NCI-H1417 treated with DMSO at 0.1 percent for 48 hours (cell line): ENCODE measurements at places on chromosomes 7 and 10.
A peak's percentile ranks its signal among the peaks of the same experiment; 100 is the strongest.

DNA sequence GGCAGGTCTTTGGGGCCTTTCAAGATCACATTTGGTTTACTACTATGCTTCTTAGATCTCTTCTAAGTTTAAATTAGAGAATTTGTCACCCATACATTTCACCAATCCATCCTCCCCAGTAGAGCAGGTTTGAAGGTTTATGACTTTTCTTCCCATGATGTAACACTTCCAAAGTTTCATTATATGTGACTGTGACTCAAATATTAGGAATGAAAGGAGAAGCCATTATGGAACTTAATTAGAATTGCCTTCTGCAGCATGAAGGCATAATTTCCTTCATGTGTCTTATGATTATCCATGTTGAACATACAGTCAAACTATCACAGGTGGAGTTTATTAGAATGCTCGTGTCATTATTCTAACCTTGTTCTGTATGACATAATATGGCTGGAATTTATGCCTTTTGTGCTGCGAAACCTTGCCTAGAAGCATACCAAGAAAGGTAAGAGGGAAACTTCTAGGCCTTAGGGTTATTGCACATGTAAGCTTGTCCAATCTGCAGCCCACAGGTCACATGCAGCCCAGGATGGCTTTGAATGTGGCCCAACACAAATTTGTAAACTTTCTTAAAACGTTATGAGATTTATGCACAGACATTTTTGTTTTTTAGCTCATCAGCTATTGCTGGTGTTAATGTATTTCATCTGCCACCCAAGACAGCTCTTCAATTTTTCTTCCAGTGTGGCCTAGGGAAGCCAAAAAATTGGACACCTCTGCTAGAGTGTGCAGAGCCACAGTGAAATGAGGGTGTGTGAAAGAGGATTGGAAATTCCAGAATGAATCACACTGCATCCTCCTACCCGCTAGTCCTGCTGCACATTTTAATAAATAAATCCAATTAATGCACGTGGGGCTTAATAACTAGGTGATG is 133.6 kb downstream of the TMEM26 start:
- no peak for DNase-seq

DNA sequence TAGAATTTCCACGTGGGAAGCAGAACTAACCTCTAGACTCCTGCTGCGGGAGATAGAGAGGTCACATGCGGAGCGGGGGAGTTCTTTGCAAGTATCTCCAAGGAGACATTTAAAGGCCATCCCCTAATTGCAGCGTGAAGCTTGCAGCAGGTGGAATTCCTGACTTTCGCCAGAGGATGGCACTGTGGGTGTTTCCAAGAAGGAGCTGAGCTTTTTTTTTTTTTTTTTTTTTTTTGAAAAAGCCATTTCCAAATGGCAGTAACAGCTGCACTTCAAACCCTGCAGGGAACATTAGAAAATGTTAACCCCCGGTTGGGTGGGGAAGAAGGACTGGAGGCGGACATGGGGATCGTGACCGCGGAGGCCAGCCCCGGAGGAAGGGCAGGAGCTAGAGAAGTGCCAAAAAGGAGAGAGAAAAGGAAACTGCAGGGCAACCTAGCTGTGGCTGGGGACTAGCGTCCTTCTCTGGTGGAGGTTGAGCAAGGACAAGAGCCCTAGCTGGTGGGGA is 487.7 kb downstream of the TYW1 start:
- no peak for DNase-seq

- DNase-seq, result no peak
These were observed 163.2 kb downstream of the ADAM12 start for GRCh38 chr10:126224967-126225671.

- no peak for DNase-seq
These were observed 40.0 kb upstream of the NPFFR1 start for GRCh38 chr10:70323697-70324338.

DNA sequence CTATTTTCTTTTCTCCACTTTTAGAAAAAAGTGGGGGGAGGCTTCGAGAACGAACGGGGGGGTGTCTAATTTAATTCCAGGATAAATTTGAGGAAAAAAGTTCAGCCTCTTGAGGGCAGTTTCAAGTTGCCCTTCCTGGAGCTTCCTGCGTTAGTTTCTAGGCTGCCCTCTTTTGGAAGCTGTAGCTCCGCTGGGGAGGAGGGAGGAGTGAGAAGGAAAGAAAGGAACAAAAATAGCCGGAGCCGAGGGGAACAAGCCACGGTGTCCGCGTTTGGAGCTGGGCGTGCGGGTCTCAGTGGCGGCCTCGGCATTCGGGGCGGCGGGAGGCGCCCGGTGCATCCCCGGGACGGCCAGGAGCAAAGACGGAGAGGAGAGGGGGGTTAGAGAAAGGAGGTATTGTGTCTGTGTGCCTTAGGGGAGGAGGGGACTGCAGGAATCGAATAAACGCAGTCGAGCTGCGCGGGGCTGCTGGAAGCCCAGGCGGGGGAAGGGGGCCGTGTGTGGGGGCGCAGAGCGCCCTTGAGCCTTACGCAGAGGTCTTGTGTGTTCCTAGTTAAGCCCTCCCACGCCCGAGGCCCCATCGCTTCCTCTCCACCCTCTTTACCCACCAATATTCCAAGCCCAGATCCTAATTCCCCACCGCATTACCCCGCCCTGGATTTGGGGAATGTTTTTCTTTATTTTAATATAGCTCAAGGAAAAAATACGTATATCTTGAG is 2.0 kb upstream of the TNRC18 start:
- peak; percentile 87 for DNase-seq

DNA sequence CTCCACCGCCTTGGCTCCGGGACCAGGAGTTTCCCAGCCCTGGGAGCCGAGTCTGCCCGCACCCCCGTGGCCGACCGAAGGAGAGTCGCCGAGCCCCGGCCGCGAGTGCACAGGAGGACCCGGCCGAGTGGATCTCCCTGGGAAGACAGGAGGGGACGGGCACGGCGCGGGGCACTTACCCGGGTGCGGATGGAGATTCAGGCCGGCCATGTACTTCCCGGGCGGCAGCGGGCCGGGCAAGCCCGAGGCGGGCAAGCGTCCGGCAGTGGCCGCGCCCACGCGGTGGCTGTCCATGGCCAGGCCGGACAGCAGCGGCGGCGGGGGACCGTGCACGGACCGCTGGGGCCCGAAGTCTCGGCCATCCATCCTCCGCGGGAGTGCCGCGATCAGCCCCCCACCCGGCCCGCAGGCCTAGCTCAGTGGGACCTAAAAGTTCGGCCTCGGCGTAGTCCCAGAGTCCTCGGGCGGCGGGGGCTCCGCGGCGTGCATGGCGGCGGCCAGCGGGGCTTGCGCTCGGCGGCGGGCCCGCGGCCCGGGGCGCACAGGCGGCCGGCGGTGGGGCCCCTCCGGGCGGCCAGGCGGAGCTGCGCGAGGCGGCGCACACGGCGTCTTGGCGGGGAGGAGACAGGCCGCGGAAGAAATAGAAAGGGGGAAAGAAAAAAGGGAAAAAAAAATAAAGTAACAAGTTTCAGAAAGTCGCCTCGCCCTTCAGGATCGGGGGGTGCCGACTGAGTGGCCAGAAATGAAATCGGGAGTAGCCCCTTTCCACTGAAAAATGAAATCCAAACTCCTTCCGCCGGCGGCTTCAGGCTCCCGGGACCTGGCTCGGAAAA is 2.5 kb downstream of the TNRC18 start:
- no peak for DNase-seq

DNA sequence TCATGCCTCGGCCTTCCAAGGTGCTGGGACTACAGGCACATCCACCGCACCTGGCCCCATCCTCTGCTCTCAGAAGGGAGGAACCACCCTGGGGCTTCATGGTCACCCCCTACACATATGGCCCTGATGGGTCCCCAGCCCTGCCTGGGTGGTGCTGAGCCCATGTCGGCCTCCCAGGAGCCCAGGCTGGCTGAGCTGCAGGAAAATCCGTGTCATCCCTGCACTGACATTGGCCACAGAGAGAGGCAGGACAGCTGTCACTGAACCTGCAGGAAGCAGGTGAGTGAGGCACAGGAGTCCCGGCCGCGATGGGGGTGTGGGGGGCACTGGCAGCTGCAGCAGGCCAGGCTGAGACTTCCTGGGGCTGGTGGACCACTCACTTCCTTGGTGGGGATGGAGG is 8.0 kb downstream of the GRIFIN start:
- no peak for DNase-seq

GRCh38 chr10:79331226-79331625 is 16.0 kb upstream of the PPIF start:
- DNase-seq, result no peak

DNA sequence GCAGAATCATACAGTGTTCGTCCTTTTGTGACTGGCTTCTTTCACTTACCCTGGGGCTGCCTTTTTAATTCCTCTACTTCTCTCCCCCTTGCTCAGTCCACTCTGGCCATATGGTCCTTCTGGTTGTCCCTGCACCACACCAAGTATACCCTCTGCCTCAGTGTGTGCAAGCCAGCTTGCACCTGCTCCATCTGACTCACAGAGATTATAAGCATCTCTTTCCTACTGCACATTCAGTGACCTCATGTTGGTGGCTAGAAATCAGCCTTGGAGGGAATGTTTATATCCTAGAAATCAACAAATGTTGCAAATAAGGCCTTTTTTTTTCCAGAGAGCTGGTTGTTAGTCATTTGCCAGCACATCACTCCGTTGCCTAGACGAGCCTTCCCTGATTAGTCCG is 67.5 kb upstream of the C10orf90 start:
- DNase-seq, result no peak

DNA sequence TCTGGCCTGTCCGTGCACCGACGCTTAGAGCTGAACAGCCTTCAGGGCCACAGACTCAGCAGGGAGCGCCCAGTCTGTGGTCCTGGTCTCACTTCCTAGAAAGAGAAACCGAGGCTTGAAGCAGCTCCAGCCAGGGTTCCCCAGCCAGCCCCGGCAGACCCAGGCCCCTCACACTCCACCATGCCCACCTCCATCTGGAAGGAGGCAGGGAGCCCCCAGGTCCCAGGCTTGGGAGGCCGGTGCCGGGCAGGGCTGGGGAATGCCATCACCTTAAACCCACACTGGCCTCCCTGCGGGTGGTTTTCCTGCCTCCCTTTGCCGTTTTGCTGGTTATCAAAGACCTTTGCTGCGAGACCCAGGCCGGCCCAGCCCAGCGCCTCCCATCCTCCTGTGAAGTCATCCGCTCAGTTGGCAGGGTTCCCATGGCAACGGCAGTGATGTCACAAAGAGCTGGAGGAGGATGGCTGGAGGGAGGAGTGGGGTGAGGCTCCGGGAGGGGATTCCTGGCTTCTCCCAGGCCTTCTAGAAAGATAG is 24.0 kb downstream of the ELFN1 start:
- peak; percentile 35 for DNase-seq

- DNase-seq, result no peak
These were observed 77.6 kb upstream of the UNC5B start for GRCh38 chr10:71134732-71135211.

DNA sequence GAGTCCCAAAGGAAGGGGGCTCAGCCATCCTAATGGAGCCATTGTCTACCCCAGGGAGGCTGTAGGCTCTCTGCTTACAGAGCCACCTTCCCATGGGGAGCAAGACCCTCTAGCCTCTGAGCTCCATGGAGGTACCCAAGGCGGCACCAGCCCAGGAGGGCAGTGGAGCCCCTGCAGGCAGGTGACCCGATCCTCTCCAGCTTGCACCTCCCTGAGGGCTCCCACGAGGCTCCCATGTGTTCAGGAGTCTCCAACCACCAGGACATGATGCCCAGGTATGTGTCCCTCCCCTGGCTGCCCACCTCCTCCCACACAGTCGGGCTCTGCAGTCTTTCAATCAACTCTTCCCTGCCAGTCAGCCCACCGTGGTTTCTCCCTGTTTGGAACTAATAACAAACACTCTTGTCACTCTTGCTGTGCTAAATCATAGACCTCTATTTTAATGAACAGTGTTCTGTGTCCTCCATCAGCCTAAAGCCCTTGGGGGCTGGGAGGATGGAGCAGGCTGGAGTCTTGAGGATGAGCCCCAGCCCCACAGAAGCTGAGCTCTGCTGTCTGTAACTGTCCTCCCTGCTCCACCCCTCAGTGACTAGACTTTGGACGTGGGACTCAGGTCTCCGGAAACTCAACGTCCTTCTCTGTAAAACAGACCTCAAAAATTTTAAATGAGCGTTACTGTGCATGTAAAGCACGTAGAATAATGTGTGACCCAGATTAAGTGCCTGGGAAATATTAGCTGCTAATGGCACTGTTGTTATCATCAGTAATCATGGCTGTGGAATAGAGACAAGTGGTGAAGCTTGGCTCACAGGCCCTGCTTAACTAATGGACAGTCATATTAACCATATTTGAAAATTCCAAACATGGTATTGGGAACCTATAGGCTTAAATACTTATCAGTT is 298.9 kb downstream of the WDR37 start:
- DNase-seq, result no peak

DNA sequence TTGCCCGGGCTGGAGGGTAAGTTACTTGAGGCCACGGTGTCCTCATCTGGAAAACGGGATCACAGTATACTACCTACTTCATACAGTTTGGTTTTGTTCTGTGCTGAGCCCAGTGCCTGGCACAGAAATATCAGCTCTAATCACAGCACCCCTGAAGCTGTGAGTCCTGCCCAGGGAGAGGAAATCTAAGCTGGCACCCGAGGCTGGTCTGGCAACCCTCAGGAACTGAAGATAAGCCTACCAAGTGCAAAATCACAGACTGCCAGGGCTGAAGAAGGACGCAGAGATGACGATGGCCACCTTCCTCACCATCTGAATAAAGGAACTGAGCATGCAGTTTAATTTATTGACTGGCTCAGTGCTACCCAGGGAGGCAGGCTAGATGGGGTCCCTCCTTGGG is 7.7 kb upstream of the TMEM120A start:
- DNase-seq, result no peak

GRCh38 chr7:945556-946255 is 8.8 kb downstream of the ADAP1 start:
- DNase-seq, result no peak
